ENCODE measurements at places on chromosomes 16 and 17.

DNA sequence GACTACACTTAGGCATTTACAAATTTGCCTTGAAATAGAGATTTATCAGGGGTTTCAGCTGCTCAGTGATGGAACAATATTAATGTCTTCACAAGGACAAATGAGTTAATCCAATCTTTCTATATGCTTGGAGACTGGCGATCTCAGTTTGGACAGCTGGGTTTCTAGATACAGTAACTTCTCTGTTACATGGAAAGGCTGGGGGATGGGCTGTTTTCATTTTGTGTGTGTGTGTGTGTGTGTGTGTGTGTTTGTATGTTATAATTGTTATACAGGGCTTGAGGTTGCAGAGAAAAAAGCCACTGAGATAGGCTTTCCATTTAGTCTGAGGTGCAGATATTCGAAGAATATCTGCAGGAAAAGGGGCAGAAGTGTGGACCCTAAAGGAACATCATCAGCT is 359.3 kb upstream of the SALL1 start:
- no peak for DNase-seq

- DNase-seq = no peak
Measured at GRCh38 chr17:50831471-50831928, 3.9 kb upstream of the WFIKKN2 start.

GRCh38 chr17:59401725-59402124 is 70.3 kb downstream of the YPEL2 start:
- no peak for DNase-seq

GRCh38 chr17:9644910-9645751 is at the start of gene USP43:
TSS of gene USP43 (plus strand) at chr17:9645517. CDS start at chr17:9645633, 116 bp downstream.
- DNase-seq = no peak

- no peak for DNase-seq
Measured at GRCh38 chr17:73748508-73748907, 104.3 kb upstream of the SDK2 start.
